WTC11 (cell line): ENCODE measurements at places on chromosomes 1 and 21.

GRCh38 chr1:24599265-24599664 lies 43.4 kb downstream of the NCMAP start:
- H3K4me1 ChIP-seq: no peaks in the 10 kb centered on the region
- H3K27ac ChIP-seq: no peak overlapping the region
- H3K4me3 ChIP-seq: no peak overlapping the region
- no peak for DNase-seq

- H3K4me1 ChIP-seq: peaks cover 14% of the 10 kb centered on the region
- H3K36me3 ChIP-seq: no peaks in the 10 kb centered on the region
- peaks cover 43% of the 10 kb centered on the region for H3K27me3 ChIP-seq
Measured at GRCh38 chr1:19646377-19647319, 2.5 kb downstream of the NBL1 start.

GRCh38 chr1:27970401-27970800 lies 10.6 kb downstream of the XKR8 start:
- H3K36me3 ChIP-seq: peaks cover 3% of the 10 kb centered on the region; the same call in 1 of the 2 replicates
- no peaks in the 10 kb centered on the region for H3K27me3 ChIP-seq
- H3K4me3 ChIP-seq: no peak overlapping the region
- DNase-seq: no peak
- no peak overlapping the region for H3K27ac ChIP-seq
- no peaks in the 10 kb centered on the region for H3K4me1 ChIP-seq

- H3K36me3 ChIP-seq: peaks cover 24% of the 10 kb centered on the region
- no peak for DNase-seq
- H3K27ac ChIP-seq: no peak overlapping the region
- H3K4me3 ChIP-seq: no peak overlapping the region
Measured at GRCh38 chr1:198794498-198794897, 155.7 kb downstream of the PTPRC start.

GRCh38 chr1:168653567-168653966 lies 75.4 kb downstream of the DPT start:
- peaks cover 8% of the 10 kb centered on the region for H3K4me1 ChIP-seq
- no peak for DNase-seq
- no peaks in the 10 kb centered on the region for H3K27me3 ChIP-seq
- no peak overlapping the region for H3K27ac ChIP-seq
- H3K36me3 ChIP-seq: no peaks in the 10 kb centered on the region

DNA sequence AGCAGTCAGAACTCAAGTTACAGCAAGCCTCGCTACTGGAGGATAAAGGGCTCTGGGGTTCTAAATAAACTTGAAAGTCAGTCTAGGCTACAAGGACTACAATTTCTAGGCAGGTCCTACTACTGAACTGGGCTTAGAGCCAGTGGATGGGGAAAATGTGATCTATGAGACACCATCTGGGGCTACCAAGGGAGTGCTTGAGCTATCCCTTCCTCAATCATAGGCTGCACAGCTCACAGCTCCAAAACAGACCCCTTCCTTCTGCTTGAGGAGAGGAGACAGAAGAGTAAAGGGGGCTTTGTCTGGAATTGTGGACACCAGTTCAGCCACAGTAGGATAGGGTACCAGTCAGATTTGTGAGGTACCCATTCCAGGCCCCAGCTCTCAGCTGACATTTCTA lies 145.8 kb upstream of the SNX7 start:
- no peak overlapping the region for H3K27ac ChIP-seq
- no peak overlapping the region for H3K4me3 ChIP-seq
- H3K4me1 ChIP-seq: peaks cover 6% of the 10 kb centered on the region

GRCh38 chr1:226898246-226898645 lies 27.8 kb downstream of the PSEN2 start:
- H3K27me3 ChIP-seq: no peaks in the 10 kb centered on the region
- no peaks in the 10 kb centered on the region for H3K4me1 ChIP-seq
- H3K36me3 ChIP-seq: peaks cover 17% of the 10 kb centered on the region
- H3K27ac ChIP-seq: no peak overlapping the region

DNA sequence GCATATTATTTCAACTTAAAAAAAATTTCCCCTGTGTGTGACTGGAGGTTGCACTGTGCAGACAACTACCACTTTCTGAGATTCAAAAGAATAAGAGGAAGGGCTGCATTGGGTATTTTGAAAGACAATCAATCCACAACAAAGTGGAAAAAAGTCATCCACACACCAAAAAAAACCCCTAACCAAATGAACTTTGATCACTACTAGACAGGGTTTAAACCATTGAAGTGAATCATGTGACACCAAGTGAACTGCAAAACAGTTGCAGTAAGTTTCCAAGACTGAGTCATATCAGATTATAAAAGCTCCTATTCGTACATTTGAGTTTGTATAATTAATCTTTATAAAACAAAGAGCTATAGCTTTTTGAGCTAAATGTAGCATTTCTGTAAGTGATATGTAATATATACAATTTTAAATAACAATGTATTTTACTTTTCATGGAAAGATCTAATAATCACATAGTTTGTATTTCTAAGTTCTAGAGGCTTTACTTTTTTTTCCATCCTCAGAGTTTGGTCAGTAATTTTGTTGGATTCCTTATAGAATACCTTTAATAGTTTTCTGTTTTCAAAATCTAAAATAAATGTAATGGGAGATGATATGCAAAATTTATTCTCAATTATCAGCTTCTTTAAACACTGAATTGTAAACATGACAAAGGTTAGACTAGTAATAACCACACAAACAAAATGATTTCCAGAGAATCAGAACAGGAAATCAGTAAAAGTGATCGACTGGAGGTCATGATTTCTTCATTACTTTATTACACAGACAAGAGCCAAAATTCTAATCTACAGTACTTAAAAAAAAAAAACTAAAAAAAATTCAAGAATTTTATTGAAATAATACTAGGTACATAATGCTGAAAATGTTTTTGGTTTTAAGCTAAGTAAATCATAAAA lies 50.5 kb upstream of the GFI1 start:
- no peak overlapping the region for H3K4me3 ChIP-seq
- H3K27ac ChIP-seq: no peak overlapping the region
- H3K27me3 ChIP-seq: no peaks in the 10 kb centered on the region
- H3K36me3 ChIP-seq: no peaks in the 10 kb centered on the region

- peaks cover 16% of the 10 kb centered on the region for H3K4me1 ChIP-seq
- no peak overlapping the region for H3K27ac ChIP-seq
- H3K27me3 ChIP-seq: peaks cover 76% of the 10 kb centered on the region
- DNase-seq: no peak
Measured at GRCh38 chr1:160082926-160083325, 1.6 kb downstream of the KCNJ9 start.

- H3K4me1 ChIP-seq: no peaks in the 10 kb centered on the region
- no peak for DNase-seq
- H3K27me3 ChIP-seq: no peaks in the 10 kb centered on the region
- no peak overlapping the region for H3K27ac ChIP-seq
Measured at GRCh38 chr21:27291006-27291405, 324.1 kb upstream of the ADAMTS5 start.

GRCh38 chr1:61300899-61301298 lies 218.5 kb downstream of the NFIA start:
- peak overlapping the region; percentile 94 for H3K27ac ChIP-seq
- no peak for DNase-seq
- H3K27me3 ChIP-seq: no peaks in the 10 kb centered on the region
- peaks cover 67% of the 10 kb centered on the region for H3K4me1 ChIP-seq

DNA sequence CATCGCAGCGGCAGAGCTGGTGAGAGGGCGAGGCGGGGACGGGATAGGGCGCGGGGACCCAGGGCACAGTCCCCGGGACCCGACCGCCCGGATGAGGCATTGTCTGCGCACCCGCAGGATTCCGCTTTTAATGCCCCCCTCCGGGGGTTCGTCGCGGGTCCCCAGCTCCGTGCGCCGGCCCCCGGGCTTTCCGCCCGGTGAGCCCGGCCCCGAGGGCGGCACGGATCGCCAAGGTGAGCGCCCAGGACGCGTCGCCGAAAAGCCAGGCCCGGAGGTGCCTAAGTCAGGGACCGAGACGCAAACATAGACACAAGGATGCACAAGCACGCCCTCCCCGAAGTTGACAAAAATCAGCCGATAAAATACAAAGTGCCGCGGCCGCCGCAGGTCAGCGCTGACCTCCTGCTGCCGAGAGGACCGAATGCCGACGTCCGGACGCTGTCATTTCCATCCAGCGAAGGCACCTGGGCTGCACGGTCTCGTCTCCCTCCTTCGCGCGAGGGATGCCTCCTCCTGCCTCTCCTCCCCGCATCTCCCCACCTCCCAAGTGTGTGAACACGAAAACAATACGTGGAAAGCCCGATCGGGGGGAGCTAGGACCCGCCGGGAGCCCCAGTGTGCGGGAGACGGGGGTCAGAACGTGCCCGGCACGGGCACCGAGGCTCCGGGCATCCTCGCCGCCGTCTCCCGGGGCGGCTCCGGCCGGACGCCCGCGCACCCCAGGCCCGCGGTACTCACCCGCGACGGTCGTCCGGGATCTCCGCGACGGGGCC lies 101.1 kb upstream of the SOD1 start:
- no peaks in the 10 kb centered on the region for H3K36me3 ChIP-seq
- H3K4me3 ChIP-seq: peak overlapping the region; percentile 78

- no peak overlapping the region for H3K27ac ChIP-seq
- no peaks in the 10 kb centered on the region for H3K27me3 ChIP-seq
- H3K4me3 ChIP-seq: no peak overlapping the region
- H3K4me1 ChIP-seq: peaks cover 11% of the 10 kb centered on the region
- DNase-seq: no peak
- no peaks in the 10 kb centered on the region for H3K36me3 ChIP-seq
Measured at GRCh38 chr1:196059210-196059609, 549.0 kb downstream of the KCNT2 start.

DNA sequence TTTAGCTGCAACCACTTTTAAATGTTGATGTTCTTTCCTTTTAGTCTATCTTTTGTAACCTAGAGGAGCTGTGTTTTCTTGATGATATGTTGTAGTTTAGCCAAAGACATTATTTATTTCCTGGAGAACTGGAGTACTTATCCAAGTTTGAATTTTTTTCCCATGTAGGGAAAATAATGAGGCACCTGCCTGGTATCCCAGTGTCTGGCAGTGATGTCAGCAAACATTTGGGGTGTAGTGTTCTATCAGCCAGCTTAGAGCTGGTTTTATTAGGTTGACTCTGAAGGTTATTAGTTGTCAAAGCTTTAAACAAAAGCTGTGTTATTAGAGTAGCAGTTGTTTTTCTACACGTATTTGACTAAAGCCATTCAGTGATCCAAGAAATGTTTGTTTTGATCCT lies 3.2 kb downstream of the CTPS1 start:
- H3K27me3 ChIP-seq: no peaks in the 10 kb centered on the region
- peaks cover 46% of the 10 kb centered on the region for H3K36me3 ChIP-seq
- DNase-seq: no peak
- no peak overlapping the region for H3K27ac ChIP-seq

DNA sequence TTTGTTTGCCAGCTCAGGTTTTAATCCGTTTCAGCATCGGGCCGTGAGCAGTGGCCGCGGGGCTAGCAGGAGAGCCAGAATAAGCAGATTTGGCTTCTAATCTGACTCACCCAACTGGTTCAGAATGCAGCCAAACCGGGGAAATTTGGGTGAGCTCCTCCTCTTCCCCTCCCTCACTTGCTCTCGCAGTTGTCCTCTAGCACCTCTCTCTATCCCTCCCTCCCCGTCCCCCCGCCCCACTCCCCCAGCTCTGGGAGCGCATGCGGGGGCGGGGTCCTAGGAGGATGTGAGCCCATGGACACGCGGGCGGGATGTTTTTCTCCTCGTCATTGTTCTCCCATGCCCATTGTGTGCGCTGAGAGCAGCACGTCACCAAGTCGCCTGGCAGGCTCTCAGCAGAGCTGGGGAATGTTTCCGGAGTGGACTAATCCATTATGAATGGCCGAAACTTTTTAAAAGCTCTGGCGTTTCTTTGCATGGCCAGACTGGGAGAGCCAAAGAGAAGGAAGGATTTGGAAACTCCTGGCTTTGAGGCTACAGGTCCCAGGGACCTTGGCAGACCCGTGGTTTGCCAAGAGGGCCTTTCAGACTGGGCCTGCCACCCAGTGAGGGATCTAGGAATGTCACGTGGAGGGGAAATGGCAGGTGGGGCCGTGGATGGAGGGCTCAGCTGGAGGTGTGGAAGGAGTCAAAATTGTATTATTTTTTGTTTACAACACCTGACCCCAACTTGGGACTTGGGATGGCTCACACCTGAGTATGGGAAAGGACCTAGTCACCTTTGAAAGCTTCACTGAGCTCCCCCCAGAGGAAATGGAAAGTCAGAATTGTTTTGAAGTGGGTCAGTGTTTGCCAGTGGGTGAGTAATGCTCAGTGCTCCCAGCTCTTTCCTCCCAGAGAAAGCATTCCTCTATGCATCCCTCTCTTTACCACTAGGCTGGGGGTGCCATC lies 39.2 kb downstream of the CDK18 start:
- no peaks in the 10 kb centered on the region for H3K36me3 ChIP-seq
- peak; percentile 71 for DNase-seq
- peaks cover 14% of the 10 kb centered on the region for H3K4me1 ChIP-seq
- peaks cover 78% of the 10 kb centered on the region for H3K27me3 ChIP-seq

DNA sequence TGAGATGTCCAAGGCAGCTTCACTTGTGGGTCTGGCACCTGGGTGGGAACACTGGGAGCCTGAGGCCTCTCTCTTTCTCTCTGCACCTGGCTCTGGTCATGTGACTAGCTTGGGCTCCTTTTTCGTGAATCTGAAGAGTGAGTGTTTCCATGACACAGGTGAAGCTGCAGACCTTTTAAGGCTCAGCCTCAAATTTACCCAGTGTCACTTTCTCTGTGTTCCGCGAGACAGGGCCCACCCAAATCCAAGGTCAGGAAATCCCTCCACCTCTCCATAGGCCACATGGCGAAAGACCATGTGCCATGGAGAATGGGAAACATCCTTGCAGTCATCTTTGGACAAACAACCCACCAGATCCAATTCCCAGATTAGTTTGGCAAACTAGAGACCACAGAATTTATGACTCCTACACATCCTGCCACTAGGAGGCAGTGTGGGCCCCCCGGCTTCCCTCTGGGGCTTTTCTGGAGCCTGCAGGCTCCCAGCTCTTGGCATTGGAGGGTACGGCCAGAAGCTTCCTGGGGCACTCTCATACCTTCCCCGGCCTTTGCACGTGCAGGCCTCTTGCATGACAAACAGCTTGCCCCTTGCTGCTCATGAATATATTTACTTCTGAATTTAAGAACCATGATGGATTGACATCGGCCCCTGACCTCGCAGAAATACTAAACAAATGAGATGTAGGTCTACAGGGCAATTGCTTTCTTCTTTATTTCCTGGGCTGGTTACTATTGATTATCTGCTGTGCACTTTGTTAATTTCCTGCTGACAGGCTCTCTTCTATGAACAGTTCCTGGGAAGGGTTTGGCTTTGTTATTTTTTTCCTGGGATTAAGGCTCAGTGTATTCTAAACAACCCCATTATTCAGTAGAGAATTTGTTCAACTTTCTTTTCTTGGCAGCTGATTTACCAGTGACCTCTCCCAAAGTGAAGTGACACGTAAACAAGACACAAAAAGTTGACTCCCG lies 180.7 kb downstream of the KAZN start:
- H3K4me1 ChIP-seq: peaks cover 60% of the 10 kb centered on the region
- no peaks in the 10 kb centered on the region for H3K36me3 ChIP-seq
- no peaks in the 10 kb centered on the region for H3K27me3 ChIP-seq
- peak overlapping the region; percentile 69; the same call in 1 of the 2 replicates for H3K27ac ChIP-seq

DNA sequence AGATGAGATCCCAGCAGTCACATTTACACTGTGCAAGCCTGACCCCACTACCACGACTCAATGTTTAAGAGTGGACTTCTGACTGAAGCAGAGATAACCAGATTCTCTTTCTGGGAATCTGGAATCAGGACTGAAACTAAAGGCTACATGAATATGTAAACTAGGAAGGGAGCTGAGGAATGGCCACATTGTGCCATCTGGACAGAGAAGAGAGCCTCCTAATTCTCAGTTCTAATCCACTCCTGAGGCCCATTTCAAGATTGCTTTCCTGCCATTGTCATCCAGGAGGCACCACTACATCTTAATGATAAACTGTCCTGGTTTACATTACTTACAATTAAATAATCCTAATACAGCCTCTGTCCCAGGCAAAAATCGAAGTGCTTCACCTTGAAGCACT lies 6.5 kb downstream of the PAXBP1 start:
- no peaks in the 10 kb centered on the region for H3K27me3 ChIP-seq
- peaks cover 80% of the 10 kb centered on the region for H3K36me3 ChIP-seq
- DNase-seq: no peak
- H3K4me3 ChIP-seq: no peak overlapping the region
